ENCODE measurements at places on chromosomes 7 and 10.

GRCh38 chr10:132539431-132539839 is 1.8 kb downstream of the INPP5A start:
- no peak for DNase-seq

DNA sequence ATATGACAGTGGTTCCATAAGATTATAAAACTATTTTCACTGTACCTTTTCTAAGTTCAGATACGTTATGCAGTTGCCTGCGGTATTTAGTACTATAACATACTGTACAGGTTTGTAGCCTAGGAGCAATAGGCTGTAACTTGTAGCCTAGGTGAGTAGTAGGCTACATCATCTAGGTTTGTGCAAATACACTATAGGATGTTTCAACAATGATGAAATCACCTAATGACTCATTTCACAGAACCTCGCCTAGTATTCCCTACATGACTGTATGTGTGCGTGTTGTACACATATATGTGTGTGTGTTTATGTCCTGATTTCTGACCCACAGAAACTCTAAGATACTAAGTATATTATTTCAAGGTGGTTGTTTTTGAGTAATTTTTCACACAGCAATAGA is 139.0 kb downstream of the HERPUD2 start:
- DNase-seq, result no peak

- no peak for DNase-seq
Observed at GRCh38 chr7:68892236-68892635, 706.0 kb upstream of the AUTS2 start.

- no peak for DNase-seq
Observed at GRCh38 chr10:29245476-29245875, 43.4 kb upstream of the LYZL1 start.

- no peak for DNase-seq
Observed at GRCh38 chr7:65827366-65827765, 45.5 kb upstream of the VKORC1L1 start.

DNA sequence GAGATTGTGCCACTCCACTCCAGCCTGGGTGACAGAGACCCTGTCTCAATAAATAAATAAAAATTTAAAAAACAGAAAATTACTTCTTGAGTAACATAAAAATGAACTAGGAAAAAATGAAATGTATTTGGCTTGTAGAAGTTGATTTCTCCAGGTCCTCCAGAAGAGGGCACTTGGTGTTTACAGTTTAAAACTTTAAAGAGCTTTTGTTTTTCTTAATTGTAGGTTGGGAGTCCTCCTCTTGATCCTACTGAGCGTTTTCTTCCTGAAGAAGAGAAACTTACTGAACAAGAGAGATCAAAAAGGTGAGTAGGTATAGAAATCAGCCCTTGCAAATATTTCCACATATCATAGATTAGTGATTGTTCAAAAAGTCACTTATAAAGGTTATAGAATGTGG is 16.2 kb downstream of the KIFBP start:
- peak; percentile 66 for DNase-seq

- no peak for DNase-seq
Observed at GRCh38 chr10:86970162-86970981, 2.1 kb downstream of the ADIRF start.

- DNase-seq, result no peak
Observed at GRCh38 chr7:51046482-51046881, 263.8 kb upstream of the GRB10 start.

- DNase-seq, result no peak
Observed at GRCh38 chr10:66782776-66783175, 143.1 kb upstream of the LRRTM3 start.

GRCh38 chr7:96246919-96247318 is 75.0 kb downstream of the SLC25A13 start:
- DNase-seq, result no peak

GRCh38 chr10:123462756-123463155 is 203.4 kb upstream of the GPR26 start:
- no peak for DNase-seq

GRCh38 chr10:43904844-43905243 is 256.2 kb upstream of the ZNF32 start:
- no peak for DNase-seq

DNA sequence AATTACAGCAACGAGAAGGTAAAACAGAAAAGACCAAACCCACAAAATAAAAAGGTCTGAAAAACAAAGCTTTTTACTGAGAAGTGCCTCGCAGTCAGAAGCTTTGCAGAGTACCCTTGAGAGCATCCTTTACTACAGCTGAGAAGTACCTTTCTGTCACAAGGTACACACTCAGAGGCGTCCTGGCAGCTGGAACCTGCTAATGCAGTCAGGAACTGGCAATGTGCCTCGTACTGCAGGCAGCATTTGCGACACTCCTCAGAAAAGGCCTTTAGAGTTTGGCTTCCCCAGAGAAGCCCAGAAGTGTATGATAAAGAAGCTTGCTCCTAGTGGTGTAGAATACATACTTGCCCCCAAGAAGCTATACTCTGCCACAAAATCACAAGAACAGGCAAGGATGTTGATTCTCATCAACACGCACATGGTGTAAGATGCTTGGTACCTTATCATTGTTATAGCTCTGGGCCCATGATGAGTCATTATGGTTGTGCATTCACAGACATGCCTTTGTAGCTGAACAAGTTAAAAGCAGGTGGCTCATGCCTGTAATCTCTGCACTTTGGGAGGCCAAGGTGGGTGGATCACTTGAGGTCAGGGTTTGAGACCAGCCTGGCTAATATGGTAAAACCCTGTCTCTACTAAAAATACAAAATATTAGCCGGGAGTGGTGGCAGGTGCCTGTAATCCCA is 2.0 kb upstream of the GTPBP4 start:
- no peak for DNase-seq

DNA sequence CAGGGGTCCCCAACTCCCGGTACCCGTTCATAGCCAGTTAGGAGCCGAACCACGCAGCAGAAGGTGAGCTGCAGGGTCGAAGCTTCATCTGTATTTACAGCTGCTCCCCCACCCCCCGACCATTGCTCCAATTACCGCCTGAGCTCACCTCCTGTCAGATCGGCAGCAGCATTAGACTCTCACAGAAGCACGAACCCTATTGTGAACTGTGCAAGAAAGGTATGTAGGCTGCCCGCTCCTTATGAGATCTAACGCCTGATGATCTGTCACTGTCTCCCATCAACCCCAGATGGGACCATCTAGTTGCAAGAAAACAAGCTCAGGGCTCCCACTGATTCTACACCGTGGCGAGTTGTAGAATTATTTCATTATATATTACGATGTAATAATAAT is 14.6 kb upstream of the AZGP1 start:
- DNase-seq, result no peak

DNA sequence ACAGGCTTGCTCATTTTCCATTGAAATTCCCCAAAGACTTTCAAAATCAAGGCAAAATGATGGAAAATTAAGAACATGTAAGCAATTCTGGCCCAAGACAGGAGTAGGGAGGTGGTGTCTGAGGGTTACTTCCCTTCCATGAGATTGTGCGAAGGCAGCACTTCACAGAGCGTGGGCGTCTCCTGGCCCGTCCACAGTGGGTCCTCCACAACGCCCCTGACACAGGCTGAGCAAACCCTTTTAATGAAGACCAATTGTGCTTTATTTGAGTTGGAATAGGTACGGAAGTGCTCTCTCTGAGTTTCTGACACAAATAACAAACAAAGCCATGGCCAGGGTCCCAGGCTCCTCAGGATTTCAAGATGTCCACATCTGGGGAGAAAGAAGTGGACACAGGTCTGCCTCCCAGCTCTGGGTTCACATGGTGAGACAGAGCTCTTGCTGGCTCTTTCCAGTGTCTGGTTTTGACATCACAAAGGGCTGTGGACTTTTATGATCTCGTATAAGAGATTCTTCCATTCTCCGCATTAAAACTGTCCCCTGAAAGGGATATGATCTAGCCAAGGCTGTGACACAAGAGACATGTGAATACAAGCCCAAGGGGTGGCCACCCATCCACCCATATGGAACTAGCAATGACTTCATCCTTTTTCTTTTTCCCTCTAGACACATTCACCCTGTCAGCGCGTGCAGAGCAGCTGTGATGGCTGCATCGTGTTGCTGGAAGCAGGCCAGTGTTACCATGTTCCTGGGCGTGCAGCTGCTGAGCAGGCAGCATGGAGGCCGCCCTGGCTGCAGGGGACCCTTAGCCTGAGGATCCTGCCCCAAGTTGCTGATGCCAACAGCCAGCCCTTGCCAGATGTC is 145.6 kb downstream of the ADAM12 start:
- no peak for DNase-seq

DNA sequence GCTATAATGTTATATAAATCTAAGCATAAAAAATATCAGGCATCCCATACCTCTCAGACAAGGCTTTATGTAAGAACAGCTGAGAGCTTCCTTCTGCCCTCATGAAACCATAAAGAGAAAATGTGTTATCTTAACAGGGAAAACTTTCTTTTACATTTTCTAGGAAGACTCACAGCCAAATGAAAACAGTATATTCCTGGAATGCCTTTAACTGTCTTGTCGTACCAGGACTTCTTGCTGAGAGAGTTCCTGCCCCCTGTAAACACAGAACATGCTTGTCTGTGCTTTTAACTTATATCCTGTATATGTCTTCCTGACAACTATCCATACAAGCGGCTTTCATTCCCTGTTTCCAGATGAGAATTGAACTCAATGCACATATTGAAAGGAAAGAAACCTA is 64.8 kb upstream of the AHR start:
- no peak for DNase-seq

DNA sequence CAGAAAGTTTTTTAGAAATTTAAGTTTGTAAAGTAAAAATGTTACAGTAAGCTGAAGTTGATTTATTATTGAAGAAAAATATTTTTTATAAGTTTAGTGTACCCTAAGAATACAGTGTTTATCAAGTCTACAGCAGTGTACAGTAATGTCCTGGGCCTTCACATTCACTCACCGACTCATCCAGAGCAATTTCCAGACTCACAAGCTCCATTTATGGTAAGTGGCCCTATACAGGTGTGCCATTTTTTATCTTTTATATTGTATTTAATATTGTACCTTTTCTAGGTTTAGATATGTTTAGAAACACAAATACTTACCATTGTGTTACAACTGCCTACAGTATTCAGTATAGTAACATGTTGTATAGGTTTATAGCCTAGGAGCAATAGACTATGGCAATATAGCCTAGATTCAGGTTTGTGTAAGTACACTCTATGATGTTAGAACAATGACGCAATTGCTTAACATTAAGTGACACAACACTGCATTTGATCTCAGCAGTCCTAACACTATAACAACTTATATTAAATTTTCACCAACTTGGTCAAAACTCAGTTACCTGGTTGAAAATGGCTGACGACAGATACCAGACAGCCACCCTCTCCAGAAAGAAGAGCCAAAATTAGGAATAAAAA is 45.7 kb downstream of the HIBADH start:
- DNase-seq, result no peak

DNA sequence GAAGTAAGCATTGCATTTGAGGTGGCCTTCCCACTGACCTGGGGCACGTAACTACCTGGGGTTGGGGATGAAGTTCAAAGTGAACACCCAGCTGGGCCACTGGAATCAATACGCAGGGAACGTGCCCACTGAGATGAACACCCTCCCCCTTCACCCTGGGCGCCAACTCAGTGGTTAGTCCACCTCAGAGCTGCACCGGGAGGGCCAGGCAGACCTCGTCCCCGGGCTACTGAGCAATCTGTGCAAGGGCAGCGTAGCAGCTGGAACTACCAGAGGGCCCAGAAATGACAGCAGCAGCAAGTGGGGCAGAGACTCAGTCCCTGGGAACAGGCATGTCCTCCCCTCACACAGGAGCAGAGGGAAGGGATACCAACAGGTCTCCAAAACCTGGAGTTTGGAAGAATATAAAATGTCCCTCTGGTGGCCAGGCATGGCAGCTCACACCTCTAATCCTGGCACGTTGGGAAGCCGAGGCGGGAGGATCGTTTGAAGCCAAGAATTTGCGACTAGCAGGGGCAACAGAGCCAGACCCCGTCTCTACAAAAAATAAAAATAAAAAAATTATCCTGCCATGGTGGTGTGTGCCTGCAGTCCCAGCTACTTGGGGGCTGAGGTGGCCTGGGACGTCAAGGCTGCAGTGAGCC is 143.9 kb downstream of the SH3PXD2A start:
- no peak for DNase-seq

- no peak for DNase-seq
Observed at GRCh38 chr7:70529914-70530585, 601.9 kb upstream of the GALNT17 start.

DNA sequence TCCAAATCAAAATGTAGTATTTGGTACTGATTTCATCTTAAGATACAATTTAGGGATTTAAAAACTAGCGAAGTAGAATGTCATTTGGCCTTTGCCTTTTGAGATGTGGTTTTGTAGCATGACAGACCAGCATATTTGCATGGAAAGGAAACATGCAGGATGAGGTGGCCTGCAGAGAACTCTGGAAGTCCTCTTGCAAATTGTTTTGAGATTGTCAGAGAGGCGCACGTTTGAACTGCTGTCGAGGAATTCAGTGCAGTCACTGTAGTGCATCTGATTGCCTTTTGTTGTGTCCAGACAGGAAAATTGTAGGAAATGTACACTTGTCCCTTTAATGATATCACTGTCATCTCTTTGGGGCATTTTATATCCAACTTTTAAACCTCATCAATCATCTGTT is 136.7 kb downstream of the CELF2 start:
- no peak for DNase-seq

DNA sequence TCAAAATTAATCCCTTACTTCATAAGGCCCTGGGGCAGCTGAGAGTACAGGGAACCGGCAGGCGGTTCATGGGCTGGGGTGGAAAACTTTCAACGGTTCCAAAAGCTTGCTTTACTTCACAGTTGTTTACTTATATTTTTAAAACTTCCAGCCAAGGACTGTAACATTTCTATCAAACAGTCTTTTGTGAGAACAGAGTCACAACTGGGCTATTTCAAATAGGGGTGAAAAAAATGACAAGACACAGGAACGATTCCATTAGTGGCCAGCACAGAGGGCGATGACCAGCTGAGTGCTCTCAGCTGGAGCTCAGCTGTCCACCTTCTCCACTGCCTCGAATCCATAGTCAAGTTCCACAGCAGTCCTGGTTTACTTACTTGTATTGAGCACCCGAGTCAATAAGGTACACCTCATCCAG is 48.2 kb downstream of the XPNPEP1 start:
- no peak for DNase-seq

DNA sequence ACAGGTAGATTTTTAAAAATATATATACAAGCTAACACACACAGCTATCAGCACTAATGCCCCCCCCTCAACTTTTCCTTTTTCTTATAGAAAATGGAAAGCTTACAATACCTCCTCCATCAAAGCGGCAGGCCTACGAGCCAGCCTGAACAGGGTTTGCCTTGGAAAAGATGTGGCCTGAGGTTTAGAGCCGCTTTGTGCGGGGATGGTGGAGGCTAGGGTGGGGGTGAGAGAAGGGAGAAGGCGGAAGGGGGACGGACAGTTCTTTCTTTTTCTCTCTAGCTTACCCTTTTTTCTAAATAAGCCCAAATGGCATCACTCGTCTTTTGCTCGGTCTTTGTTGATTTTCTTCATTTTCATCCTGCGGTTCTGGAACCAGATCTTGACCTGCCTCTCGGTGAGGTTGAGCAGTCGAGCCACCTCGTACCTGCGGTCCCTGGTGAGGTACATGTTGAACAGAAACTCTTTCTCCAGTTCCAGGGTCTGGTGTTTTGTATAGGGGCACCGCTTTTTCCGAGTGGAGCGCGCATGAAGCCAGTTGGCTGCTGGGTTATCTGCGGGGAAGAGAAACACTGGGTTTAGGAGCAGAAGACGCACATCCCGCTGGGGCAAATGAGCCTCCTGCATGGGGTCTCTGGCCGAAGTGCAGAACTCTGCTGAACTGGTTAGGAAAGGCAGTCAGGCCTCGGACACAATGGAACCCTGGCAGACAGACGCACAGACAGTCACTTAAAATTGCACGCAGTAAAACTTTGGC is 1.9 kb downstream of the HOXA9 start:
- DNase-seq, result no peak

All from bone marrow (tissue), 2 donors.